ENCODE measurements at places on chromosomes 13 and 19.
A peak's percentile ranks its signal among the peaks of the same experiment; 100 is the strongest.

DNA sequence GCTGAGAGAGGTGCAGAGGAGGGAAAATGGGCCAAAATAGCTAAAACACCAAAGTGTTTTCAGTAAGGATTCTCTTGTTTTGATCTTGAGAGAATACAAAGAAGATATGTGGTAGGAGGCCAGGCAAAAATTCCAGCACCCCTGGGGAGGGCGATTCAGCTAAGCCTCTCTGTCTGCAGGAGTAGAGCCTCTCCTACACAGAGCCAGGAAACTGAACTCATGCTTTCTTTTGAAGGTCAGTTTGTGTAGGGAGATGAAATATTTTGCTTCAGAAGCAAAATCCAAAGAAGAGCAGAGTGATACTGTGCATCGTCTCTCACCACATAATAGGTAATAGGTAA is 565.0 kb downstream of the FGF9 start:
- DNase-seq: no peak

GRCh38 chr19:18895038-18895823 is 727 bp downstream of the CERS1 start:
- no peak for DNase-seq

- peak; percentile 44 for DNase-seq
Observed at GRCh38 chr13:51645154-51645650, 60.9 kb downstream of the WDFY2 start.

DNA sequence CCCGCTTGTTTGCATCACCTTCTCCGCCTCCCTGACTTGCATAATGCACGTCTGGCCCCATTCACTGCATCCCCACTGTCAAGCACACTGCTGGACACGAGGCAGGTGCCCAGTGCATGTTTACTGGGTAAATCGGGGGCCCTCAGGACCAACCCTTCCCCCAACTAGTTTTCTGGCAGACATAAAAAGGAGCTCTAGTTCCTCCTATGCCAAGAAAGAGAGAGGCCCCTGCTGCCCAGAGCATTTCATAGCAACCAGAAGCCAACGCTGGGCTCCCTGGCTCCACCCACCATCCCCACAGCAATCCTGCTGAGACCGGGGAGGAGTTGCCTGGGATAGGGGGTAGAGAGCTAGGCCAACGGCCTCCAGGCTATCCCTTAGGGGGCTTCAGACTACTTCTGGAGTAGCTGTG is 23.2 kb downstream of the ANKRD27 start:
- no peak for DNase-seq

- DNase-seq: no peak
Observed at GRCh38 chr19:28333909-28334308, 879.0 kb downstream of the UQCRFS1 start.

DNA sequence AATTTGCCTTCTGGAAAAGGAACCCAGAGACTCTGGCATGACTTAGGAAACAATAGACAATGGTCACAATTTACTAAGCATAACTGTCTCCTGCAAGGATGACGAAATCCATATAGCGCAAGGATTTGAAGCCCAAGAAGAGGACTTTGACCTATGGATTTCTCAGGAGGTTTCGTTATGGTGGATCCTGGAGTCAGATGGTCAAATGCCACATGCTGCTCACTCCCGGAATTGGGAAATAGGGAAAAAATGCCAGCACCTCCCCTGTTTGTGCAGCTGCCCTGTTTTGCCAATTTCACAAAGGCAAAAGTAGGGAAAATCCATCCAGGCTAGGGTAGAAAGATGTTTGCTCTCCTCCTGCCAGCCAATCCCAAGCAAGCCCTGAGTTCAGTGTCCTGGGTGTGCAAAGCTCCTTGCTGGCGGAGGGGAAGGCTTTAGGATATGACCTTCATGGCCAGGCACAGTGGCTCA is 23.4 kb downstream of the RDH8 start:
- no peak for DNase-seq
